ENCODE measurements at places on chromosomes 7 and 10. TPM values are rescaled to one million over a fixed set of nuclear protein-coding genes. Genes with fewer than 3 reads are reported as not detected.

GRCh38 chr7:30595436-30596013, 847 bp downstream of the GARS1 start:
- no peak for DNase-seq

DNA sequence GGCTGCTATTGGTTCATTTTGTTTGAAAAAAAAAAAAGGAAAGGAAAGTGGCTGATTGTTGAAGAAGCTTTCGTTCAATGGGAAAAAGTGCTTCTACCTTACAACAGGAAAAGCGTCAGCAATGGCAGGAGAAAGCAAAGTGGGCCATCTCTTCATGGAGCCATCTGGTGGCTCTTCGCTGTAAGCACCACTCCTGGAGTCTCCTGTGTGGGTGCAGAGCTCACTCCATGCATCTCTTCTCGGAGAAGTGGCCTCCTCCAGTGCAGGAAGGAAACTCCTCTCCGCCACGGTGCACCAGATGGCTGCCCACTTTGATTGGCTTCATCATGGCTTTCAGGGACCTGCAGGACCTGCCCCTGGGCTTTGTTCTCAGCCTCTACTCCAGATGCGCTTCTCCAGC, 250.9 kb downstream of the PTEN start:
- DNase-seq: no peak

DNA sequence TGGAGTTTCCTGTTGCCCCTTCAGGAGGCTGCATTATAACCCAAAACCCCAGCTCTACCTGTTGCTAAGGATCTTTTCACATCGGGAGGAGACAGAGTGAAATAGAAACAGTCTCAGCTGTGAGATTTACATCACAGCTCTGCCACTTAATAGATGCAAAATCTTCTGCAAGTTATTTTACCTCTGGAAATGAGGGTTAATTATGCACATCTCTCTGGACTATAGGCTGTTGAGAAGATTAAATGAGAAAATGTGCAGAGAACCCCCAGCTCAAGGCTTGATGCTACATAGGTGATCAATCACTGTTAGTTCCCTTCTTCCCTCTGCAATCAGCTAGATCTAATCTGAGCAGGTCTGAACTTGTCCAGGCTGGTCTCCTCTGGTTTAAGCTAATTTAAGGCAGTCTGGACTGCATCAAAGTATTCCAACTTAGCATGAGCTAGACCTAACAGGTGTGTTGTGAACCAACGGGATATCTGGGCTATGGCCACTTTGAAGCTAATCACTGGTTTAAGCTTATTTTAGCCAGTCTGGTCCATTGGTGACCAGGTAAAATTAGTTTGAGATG, 8.9 kb upstream of the LRRC18 start:
- no peak for DNase-seq

DNA sequence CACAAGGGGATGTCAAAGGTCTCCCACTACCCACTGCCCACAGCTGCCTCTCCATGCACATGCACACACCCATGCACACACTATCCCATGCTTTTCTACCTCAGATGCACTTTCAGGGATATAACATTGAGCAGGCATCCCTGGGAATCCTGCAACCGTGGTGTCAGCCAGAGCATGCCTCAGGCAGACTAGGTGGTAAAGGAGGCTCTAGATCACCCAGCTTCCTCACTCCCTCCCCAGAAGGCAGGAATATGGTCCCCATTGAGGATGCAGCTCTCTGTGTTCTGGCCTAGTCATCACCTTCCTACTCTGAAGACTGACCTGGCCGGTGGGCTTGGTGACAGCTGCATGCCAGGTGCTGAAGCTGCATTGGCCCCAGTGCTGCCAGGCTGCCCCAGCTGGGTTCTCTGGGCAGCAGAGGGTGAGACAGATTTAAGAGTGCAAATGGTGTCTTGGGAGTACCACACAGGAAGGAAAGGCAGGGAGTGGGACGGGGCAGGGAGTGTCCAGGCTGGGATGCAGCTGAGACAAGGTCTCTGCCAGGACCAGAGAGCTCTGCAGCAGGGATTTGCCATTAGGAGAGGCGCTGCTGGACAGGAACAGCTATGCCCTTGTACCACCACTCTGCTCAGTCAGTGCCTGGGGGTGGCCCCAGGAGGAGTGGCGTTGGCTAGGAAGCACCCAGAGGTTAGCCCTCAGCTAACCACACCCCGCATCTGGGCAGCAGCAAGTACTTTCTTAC, 53.4 kb upstream of the GDF10 start:
- no peak for DNase-seq

The SNCG gene
- total RNA-seq: 706 TPM

The EEF1AKMT2 gene
- total RNA-seq: 23.3 TPM

The SMARCD3 gene
- total RNA-seq: 67.4 TPM

The FAM221A gene
- 25.5 TPM for total RNA-seq

The AFAP1L2 gene
- total RNA-seq: 17.9 TPM

The OLAH gene
- total RNA-seq: not detected

The ACBD7 gene
- total RNA-seq: 0.86 TPM
